ENCODE measurements at places on chromosomes 6 and 20.

DNA sequence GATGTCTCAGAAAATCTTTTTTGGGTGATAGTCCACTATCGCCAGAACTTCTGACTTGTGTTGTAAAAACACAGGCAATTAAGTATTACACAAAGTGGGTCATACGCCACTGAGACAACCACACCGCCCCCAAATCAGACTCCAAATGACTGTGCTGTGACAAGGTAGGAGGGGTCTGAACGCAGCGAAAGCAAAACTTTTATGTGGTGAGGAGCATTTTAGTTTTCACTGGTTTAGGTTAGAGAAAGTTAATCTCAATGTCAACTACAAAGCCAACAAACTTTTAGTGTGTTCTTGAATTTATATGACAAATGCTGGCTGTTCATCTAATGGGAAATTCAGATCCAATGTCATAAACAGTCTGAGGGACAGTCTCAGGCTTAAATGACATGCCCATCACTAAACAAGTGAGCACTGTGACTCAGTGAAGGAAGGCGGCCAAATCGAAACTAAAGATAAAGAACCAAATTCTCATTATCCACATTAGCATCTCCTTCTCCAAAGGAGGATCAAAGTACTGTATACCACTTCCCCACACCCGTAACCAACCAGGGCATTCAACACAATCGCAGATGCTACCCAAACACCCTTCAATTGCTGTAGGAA, 186.7 kb downstream of the GJA10 start:
- no peak for DNase-seq

DNA sequence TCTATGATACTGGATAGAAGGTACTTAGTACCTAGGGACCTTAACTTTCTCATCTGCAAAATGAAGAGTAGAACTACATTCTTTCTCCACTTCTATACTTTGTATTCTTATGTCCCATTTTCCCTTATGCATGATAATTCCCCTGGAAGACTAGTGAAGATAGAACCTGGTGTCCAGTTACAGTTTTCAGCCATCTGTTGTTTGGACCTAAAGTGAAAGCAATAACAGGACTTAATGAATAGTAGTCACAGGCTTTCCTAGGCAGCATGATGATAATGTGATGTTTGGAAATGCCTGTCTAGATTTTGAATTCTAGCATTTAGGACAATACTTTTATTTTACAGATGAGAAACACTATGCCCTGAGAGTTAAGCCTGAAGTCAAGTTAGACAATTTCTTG, 153.8 kb downstream of the RIMS1 start:
- DNase-seq = peak; percentile 64

GRCh38 chr6:114055349-114055748, 84.4 kb upstream of the HDAC2 start:
- DNase-seq = no peak

- DNase-seq = peak; percentile 77
Measured at GRCh38 chr6:137264311-137265075, 45.3 kb upstream of the IFNGR1 start.

DNA sequence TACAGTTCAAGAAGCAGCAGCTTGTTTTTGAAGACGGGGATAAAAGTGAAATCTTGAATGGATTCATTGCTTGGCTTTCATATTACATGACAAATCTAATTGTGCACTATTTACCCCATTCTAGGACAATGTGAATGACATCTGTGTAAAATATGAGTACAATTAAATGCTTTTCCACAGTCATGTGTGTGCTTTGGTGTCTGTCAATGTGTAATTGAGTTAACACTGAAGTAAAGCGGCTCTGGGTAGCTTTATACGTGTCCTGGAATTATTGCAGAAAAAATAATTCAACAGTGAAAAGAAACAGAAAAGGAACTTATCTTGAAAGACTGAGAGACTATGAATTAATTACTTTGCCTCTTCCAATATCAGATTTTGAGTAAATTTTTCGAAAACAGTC, 233.5 kb upstream of the HS3ST5 start:
- no peak for DNase-seq

DNA sequence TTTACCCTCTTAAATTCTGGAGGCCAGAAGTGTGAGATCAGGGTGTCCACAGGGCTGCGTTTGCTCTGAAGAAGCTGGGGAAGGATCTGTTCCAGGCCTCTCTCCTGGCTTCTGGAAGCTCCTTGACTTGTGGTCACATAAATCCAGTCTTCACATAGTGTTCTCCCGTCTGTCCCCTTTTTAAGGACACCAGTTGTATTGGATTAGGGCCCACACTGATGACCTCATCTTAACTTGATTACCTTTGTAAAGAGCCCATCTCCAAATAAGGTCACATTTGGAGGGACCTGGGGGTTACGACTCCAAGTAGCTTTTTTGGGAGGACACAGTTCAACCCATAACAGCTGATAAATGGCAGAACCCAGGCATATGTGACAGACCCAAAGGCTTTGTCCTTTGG, 20.0 kb upstream of the WFDC2 start:
- DNase-seq = no peak

DNA sequence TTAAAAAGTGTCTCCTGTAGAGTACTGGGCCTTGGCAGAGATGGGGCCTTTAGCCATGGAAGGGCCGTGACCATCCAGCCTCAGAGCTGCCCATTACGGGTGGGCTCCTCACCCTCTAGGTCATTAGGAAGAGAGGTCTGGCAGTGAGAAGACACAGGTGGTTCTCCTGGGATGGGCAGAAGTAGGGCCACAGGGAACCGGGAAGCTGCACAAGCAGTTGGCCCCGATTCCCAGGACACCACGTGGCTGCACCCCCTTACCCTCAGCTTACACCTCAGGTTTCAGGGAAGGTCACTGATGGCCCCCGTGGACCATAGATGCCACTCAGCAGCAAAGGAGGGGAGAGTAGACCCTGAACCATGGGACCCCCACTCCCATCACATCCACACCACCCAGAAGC, 1.6 kb downstream of the RAET1G start:
- DNase-seq = no peak

DNA sequence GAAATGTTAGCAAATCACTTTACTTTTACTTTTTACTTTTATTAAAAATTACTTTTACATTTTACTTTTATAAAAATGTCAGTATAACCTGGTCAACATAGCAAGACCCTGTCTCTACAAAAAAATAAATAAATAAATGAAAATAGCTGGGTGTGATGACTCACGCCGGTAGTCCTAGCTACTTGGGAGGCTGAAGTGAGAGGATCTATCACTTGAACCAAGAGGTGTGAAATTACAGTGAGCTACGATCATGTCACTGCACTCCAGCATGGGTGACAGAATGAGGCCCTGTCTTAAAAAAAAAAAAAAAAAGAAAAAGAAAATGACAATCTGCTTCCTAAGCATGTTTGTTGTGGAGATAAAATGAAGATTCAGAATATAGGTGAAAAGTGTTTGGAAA, 31.0 kb upstream of the FBXO30 start:
- DNase-seq = no peak

DNA sequence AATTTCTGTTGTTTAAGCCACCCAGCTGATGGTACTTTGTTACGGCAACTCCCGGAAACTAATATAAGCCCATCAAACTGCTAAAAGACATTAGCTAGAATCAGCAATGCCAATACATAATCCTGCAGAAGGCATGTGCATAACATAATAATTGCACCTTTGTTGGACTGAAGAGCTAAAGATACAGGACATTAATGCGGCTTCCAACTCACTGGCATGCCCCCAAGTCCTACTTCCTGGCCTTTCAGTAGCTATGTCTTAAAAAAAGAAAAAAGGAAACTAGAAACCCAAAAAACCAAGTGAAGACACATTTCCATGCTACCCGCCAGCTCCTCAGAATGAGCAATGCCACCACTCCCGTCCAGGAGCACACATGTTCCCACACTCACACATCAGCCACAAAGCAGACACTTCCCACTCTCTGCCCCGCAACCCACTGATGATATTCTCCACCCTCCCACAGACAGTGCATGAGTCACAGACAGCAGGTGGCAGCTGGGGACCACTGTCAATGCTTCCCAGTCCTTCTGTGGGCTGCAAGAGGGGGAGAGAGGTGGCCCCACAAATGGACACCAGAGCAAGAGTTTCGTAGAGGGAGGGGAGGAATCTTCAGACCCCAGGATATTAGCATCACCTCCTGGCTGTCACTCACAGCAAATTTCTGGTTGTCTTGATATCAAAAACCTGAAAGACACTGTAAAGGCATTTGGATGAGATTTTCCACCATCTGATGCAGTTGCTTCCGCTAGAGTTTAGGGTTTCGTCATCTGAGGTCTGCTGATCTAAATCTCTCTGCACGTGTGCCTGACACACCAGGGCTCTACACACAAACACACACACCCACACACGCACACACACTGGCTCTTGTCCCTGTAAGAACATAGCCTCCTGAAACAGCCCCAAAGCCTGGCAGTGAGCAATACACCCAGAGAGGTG, 32.8 kb downstream of the GFOD1 start:
- no peak for DNase-seq

DNA sequence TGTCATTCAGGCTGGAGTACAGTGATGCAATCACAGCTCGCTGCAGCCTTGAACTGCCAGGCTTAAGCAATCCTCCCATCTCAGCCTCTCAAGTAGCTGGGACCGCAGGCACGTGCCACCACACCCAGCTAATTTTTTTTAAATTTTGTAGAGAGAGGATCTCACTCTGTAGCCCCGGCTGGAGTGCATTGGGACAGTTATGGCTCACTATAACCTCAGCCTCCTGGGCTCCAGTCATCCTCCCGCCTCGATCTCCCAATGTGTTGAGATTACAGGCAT, 86.5 kb downstream of the SERAC1 start:
- no peak for DNase-seq

DNA sequence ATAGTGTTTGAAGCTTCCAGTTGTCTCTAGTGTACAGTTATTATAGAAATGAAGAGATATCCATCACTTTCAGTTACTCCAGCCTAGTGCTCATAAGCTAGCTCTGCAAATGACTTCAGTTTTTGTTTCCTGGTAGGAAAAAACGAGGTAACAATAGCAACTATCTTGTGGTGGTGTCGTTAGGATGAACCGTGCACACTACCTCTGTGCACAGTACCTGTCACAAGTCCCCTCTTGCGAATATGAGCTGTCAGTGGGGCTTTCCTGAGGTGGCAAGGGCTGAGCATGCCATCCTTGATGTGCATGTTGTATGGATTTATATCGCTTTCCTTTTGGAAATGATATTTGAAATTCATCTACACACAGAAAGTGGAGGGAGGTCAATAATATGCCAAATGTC, 151.8 kb downstream of the ARID1B start:
- no peak for DNase-seq

DNA sequence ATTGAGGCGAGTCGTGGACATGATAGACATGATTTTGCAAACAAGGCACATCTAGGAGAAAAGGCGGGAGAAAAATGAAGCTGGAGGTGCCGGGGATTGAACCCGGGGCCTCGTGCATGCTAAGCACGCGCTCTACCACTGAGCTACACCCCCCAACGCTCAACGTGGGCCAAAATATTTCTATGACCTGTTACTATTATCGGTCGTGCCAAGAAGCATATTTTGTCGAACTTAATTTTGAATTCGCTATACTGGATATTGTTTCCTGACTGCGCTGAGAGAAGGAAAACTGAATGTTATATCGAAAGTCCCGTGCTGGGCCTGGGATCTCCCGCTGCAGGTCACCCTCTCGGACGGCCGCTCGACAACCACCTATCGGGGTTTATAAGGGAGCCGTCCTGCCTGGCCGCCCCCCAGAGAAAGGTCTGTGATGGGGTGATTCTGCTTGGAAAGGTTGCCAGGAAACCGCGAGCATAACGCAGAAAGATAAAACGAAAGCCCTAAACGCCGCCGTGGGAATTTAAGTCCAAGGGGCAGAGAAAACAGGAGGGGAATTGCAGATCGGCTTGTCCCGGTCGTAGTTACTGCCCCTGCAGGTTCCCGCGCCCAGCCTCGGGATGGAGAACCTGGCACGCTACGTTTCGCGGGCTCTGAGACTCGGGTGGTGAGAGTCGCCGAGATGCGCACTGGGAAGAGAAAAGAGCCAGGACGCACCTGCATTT, 60.0 kb downstream of the TRIM27 start:
- DNase-seq = peak; percentile 64

GRCh38 chr20:52978851-52979250, 6.7 kb downstream of the TSHZ2 start:
- DNase-seq = no peak

DNA sequence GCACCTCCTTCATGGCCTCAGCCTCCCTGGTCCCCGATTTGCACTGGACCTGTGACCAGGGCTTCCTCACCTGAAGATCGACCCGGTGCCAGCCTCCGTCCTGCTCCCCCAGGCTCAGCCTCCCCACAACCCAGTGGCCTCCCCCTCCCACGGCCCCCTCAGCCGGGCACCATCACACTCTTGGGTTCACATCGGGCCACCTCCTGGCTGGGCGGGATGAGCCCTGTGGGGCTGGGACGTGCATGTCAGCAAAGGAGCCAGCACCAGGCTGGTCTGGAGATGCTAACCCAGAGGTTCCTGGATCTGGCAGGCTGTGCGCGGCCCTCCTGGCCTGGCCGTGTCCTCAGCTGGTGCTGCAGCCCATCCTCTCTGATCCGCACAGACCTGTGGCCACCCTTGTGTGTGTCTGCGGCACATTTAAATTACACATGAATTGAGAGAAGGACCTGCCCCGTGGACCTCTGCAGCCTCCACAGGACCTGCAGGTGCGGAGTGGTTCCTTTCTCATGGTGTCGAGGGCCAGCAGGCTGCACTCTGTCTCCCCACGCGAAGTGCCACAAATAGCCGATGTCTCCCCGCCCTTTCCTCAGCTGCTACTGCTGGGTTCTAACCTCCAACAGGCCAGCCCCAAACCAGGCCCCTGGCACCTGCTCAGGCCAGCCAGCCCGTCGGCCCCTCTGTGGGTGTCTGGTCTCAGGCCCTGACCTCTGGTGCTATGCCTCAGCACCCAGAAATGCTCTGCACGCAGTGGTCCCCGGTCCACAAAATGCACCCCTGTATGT, 237.5 kb downstream of the ERMARD start:
- DNase-seq = no peak

GRCh38 chr6:123771126-123771525, 32.5 kb upstream of the NKAIN2 start:
- no peak for DNase-seq

- DNase-seq = no peak
Measured at GRCh38 chr6:7922596-7922995, 12.0 kb upstream of the TXNDC5 start.

GRCh38 chr20:34215711-34216381, 25.4 kb upstream of the ASIP start:
- DNase-seq = peak; percentile 26

- peak; percentile 5 for DNase-seq
Measured at GRCh38 chr6:108619431-108620197, 58.9 kb downstream of the FOXO3 start.

- no peak for DNase-seq
Measured at GRCh38 chr6:132443206-132443605, 41.9 kb upstream of the MOXD1 start.

DNA sequence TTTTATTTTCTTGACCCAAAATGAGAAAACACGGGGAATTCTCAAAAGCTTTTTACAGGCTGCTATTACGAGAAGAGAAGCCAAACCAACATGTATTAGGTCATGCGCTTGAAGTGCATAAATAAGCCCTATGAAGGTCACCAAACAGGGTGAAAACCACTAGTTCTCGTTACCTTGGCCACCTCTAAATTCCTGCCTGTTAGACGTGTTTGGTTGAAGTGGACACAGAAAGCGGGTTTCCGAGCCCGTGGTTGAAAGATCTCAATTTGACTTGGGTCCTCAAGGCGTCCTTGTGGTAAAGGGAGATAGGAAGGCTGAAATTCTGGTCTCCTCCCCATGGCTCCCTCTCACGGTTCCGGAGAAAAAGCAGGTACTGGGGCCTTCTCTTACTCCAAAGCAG, 6.2 kb downstream of the EYA2 start:
- DNase-seq = no peak
